ENCODE measurements at places on chromosomes 3 and 15.

GRCh38 chr3:67656614-67657013, 2.2 kb upstream of the SUCLG2 start:
- DNase-seq = no peak

GRCh38 chr3:20622304-20622703, 436.3 kb upstream of the SGO1 start:
- no peak for DNase-seq

DNA sequence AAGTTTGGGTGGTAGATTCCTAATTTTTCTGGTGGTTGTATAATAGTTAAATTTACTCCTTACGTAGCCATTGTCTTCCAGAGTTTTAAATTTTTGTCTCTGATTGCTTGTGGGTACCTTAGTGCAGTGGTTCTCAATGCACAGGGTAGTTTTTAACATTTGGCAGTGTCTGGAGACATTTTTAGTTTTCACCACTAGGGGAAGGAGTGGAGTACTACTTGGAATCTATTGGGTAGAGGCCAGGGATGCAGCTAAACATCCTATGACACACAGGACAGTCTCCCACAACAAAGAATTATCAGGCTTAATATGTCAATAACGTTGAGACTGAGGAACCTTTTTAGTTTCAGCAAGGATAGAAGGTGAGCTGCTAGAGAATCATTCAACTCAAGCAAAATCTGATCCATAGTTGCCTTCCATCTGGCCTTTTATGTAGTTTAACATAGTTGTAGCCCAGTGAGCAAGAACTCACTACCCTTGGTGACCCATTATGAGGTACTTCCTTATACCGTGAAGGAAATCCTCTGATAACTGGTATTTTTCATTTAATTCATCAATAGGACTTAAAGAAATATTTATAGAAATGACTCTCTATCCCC, 8.6 kb upstream of the STX19 start:
- DNase-seq = no peak

DNA sequence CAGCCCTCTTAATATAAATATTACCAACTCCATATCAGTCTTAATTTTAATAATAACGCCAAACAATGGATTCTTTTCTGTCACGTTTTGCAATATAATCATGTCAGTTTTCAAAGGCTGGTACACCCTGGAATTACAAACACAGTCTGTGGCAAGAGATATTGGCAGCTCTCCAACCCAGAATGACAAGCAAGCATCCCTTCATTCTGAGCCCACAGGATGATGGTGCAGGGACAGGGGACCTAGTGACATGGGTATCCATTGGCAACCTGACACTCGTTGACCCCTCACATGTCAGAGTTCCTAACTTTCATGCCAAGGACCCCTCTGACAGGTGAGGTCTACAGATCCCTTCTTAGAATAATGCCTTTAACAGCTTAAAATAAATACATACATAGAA, 154.5 kb upstream of the TSC22D2 start:
- DNase-seq = no peak

DNA sequence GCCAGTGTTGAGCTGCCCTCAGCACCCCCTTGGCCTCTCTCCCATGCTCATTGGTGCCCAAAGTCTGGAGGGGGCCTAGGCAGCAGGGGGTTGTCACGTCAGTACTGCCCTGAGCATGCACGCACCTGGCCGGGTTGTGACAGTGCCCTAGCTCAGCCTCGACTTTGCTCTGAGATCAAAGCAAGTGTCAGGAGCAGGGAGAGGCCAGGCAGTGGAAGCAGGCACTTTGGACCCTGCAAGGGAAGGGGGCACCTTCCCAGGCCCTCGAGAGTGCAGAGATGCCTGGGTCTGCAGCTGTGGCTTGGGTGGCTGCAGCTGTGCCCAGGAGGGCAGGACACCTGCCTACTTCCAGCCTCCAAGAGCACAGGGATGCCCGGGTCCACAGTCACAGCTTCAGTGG, 561.3 kb downstream of the NLGN1 start:
- DNase-seq = peak; percentile 30

DNA sequence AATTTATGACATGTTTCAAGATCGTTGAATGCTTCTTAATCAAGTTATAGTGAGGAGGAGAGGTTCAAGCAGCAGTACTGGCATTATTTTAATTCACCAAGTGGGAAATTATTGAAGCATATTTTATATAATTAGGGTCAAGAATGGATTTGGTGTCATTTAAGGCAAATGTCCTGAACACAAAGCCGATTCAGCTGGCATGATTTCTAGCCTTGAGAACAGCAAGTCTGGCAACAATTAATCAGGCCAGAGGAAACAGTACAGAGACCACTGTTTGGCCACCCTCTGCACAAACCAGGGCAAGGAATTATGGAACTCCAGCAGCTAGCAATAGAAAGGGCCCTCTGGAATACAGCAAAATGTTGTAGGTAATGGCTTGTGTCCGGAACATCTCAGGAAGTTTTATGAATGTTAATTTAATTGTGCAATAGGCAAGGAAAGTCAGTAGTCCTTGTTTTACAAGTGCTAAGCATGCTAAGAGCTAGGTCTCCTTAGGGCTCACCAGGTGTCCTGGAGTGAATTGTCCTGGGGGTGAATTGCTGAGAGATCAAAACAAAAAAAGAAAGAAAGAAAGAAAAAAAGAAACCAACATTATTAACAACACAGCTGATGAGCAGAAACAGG, 38.7 kb upstream of the SNRK start:
- DNase-seq = no peak

- DNase-seq = peak; percentile 73
Measured at GRCh38 chr3:195908694-195909581, 587 bp upstream of the TNK2 start.

GRCh38 chr3:120177151-120177550, 82.9 kb upstream of the GSK3B start:
- DNase-seq = peak; percentile 68

GRCh38 chr3:50261505-50261904, 7.4 kb upstream of the SEMA3B start:
- DNase-seq = no peak

DNA sequence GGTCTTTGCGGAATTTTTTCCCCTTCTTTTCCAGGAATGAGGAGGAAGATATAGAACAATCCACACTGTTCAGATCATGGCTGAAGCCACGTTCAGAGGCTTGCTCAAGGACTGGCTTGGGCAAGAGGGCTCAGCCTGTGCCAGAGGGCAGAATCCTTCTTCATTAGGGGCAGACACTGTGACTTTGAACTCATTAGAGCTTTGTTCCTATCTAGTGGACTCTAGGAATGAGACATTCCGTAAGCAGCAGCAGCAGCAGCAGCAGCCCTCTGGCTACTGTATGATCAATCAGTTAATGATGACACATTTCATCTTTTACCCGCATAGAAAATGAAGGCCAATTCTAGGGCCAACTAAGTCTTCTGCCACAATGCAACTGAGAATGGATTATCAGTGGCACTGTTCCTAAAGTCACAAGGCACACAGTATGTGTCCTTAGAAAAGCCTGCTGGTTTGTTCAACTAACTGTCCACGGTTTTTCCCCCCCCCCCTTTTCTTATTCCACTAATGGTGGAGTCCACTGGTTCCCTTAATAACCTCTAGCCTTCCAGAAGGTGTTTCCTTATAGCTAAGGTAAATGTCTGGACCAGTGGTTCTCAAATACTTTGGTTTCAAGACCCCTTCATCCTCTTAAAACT, 1.7 kb upstream of the RAB8B start:
- DNase-seq = no peak

DNA sequence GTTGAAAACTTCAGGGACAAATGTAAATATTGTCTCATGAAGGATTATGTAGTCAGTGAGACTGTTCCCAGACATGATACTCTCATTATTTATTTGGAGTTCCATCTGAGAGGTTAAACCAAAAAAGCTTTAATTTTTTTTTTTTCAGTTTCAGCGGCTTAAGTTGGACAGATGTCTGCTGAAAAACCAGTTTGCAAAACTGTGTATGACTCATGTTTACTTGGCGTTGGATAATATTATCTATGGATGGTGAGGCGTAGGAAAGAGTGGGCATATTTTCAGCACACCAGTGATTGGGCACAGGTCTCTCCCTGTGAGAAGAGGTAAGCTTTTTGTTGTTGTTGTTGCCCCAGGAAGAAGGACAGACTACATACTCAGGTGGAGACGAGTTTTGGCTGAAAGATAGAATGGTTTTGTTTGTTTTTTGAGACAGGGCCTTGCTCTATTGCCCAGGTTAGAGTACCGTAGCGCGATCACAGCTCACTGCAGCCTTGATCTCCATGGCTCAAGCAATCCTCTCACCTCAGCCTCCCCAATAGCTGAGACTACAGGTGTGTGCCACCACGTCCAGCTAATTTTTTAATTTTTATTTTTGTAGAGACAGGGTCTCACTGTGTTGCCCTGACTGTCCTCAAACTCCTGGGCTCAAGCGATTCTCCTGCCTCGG, 16.4 kb upstream of the ANXA2 start:
- DNase-seq = no peak

GRCh38 chr3:69085833-69086722, 1.3 kb downstream of the ARL6IP5 start:
- peak; percentile 94 for DNase-seq

- DNase-seq = peak; percentile 93
Measured at GRCh38 chr15:75694241-75695182, 18.1 kb downstream of the CSPG4 start.

DNA sequence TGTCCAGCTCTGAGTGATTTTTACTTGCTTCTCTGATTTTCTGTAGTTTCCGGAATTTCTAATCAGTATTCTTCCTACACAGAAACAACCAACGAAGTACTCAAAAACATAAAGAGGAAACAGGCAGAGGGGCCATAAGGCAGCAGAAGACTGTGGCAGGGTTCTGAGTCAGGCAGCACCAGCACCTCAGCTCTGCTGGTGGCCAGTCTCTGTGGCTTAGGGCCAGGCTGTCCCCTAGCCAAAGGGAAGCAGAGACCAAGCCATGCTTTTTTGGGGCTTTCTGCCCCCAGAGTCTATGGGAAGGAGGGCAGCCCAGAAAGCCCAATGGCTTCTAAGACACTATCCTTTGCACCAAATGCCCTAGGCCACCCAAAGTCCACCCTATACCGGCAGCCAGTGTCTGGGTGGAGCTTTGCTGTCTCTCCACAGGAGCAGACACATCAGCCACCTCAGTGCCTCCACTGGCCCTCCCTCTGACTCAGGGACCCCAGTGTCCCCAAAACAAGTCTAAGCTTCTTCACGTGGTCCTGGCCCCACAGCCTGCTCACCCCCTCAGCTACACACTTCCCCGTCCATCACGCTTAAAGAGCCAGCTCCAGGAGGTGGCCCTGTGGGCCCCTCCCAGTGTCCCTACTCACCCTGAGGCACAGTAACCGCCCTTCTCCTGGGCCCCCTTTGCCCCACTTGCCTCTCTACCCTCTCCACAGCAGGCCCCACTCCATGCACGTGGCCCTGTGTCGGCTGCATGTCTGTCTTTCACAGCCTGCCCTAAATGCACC, 46.2 kb downstream of the CCDC12 start:
- no peak for DNase-seq

GRCh38 chr3:36211652-36211999, 168.7 kb upstream of the STAC start:
- no peak for DNase-seq

DNA sequence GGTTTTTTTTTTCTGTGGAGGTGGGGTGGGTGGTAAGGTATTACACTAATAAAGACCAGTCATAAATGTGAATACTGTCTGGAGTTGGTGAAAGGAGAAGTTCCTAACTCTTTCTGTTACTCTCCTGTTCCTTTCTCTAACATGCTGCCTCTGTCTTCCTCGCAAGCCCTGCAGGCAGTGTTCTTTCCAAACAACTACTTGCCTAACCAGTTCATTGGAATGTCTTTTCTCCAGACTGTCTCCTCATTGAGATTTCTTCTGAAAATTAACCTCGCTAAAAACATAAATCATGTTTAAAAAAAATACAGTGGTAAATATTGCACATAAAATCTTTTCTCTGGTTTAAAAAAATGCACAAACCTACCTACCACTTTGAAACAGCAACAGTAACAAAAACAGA, 135.2 kb downstream of the TP63 start:
- no peak for DNase-seq

- DNase-seq = no peak
Measured at GRCh38 chr3:181948286-181948685, 236.6 kb downstream of the SOX2 start.

DNA sequence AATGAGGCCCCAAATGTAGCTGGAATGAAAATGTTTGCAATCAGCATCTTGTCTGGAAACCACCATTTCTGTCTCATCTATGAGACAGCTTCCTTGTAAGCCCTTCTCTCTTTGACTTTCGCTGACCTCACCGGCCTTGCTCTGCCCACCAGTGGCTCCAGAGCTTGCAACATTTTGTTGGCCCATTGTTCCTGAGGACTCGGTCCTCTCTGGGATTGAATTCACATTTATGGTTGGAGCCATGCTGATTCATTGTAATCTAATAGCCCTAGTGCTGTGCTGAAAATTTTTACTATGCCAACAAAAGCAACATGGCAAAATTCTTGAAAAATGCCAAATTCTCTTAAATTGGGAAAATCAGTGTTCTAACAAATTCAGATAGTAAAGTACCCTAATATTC, 37.2 kb downstream of the ABHD5 start:
- DNase-seq = no peak

GRCh38 chr15:22810033-22810852, 23.8 kb downstream of the NIPA1 start:
- DNase-seq = no peak

GRCh38 chr15:48427479-48427878, 96.2 kb downstream of the DUT start:
- DNase-seq = no peak

GRCh38 chr3:12062605-12063004, 58.4 kb downstream of the SYN2 start:
- DNase-seq = no peak

- DNase-seq = no peak
Measured at GRCh38 chr3:138782755-138783154, 52.0 kb downstream of the PIK3CB start.

- DNase-seq = no peak
Measured at GRCh38 chr3:78645628-78646310, 1122.0 kb downstream of the ROBO1 start.

DNA sequence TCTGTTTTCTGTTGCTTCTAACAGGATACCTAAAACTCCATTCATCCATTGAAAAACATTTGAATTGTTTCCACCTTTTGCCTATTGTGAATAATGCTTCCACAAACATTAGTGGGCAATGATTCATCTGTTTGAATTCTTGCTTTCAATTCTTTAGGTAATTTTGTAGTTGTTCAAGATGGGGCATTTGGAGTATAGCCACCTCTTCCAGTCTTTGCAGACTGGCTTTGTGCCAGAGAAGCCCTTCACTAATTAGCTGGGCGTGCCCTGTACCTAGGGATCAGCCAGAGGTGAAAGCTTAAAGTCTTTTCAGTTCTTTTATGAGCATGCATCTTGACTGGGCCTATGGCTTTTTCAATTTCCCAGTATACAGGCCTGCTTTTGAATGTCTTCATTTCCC, 10.9 kb downstream of the RTP1 start:
- no peak for DNase-seq

GRCh38 chr3:150346981-150347863, 60.9 kb upstream of the TSC22D2 start:
- no peak for DNase-seq

DNA sequence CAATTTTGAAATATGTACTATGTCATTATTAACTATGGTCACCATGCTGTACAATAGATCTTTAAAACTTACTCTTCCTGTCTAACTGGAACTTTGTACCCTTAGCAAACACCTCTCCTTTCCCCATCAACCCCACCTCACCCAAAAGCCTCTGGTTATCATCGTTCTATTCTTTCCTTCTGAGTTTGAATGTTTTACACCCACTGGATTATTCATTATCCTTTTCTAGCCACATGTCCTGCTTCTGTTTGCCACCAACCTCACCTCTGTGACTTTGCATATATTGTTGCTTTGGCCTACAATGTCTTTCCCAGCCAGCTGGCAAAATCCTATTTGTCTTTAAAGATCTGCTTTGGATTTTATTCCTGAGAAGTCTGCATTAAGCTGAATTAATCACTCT, 102.6 kb upstream of the TSPAN3 start:
- DNase-seq = no peak

- no peak for DNase-seq
Measured at GRCh38 chr15:42411884-42412283, 52.6 kb downstream of the CAPN3 start.

Data from right cardiac atrium (tissue), 5 donors.